Endothelial cell of umbilical vein (primary cell): ENCODE measurements at places on chromosomes 4 and X. TPM values are rescaled to one million over a fixed set of nuclear protein-coding genes. Genes with fewer than 3 reads are reported as not detected.
A peak's percentile ranks its signal among the peaks of the same experiment; 100 is the strongest.

DNA sequence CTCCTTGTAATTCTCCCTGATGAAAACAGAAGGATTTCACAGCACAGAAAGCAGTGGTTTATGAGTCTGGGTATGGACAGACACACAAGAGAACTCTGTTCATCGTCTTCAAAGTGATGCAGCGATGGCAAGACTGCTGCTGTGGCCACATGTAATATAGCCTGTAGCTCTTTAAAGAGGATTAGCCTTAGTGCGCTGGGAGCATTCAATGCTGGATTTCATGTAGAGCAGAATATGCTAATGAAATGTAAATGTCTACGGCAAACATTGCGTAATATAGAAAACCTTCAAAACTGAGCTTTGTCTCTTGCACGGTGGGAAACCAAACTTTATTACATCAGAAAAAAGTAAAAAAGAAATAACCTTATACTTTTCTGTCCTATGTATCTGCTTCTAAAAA is 42.9 kb downstream of the ALPK1 start:
- no peaks in the 10 kb centered on the region for H3K4me1 ChIP-seq
- H3K36me3 ChIP-seq, result no peaks in the 10 kb centered on the region
- no peaks in the 10 kb centered on the region for H3K27me3 ChIP-seq

DNA sequence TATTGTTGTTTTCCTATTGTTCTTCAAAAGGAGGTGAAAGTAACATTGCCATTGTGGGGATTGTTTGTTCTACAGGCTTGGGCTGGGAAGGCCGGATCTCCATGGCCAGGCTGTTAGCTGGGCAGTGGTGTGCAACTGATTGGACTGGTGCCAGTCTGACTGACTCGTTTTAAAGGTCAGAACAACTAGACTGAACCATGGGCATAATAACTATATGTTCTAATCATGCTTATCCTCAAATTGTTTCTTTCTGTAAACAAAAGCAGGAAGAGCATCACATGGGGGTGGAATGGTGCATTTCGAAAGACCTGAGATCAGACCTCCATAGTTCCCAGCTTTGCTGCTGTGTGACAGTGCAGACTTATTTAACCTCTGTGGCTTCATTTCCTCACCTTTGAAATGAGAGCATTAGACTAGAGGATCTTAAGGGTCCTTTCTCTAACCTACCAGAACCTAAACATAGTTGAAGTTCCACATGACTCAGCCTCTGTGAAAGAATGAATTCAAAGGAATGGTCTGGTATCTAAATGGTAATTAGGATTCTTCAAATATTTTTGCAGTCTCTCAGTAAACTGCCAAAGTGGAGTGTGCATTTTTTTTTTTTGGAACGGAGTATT is 66.7 kb upstream of the PGRMC2 start:
- DNase-seq, result peak; percentile 92
- H3K4me3 ChIP-seq, result no peak overlapping the region
- H3K27me3 ChIP-seq, result no peaks in the 10 kb centered on the region
- no peaks in the 10 kb centered on the region for H3K36me3 ChIP-seq

The SPANXA1 gene
- not detected in 2 replicates for total RNA-seq

The FAM9B gene
- total RNA-seq, result not detected in 2 replicates

The UGT2A1 gene
- total RNA-seq, result not detected in 2 replicates
